ENCODE measurements at places on chromosomes 7 and 10. TPM values are rescaled to one million over a fixed set of nuclear protein-coding genes. Genes with fewer than 3 reads are reported as not detected.

The GPR26 gene
- not detected for total RNA-seq

The TRIM50 gene
- total RNA-seq = not detected

The ACHE gene
- 0.13 TPM for total RNA-seq

The RBP4 gene
- total RNA-seq = 4.5 TPM

- no peak for DNase-seq
Observed at GRCh38 chr7:147571436-147572185, 1019.0 kb upstream of the C7orf33 start.

DNA sequence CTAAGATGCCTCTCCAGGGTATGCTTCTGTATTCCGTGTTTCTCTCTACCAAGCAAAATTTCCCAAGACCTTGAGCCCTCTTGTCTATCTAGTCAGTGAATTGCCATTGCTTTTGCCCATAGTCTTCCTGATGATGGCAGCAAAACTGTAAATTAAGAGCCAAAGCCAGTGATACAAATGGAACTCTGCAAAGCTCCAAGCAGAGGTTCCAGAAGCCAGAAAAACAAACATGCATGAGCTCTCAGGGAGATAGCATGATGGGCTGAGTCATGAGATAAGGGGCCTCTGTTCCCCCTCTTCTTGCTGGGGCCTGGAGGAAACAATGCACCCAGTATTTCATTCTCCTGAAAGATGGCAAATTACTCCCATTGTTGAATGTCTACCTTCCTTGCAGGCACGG, 24.7 kb downstream of the LSMEM1 start:
- DNase-seq = peak; percentile 39

GRCh38 chr7:7614018-7614741, 26.4 kb upstream of the UMAD1 start:
- no peak for DNase-seq

DNA sequence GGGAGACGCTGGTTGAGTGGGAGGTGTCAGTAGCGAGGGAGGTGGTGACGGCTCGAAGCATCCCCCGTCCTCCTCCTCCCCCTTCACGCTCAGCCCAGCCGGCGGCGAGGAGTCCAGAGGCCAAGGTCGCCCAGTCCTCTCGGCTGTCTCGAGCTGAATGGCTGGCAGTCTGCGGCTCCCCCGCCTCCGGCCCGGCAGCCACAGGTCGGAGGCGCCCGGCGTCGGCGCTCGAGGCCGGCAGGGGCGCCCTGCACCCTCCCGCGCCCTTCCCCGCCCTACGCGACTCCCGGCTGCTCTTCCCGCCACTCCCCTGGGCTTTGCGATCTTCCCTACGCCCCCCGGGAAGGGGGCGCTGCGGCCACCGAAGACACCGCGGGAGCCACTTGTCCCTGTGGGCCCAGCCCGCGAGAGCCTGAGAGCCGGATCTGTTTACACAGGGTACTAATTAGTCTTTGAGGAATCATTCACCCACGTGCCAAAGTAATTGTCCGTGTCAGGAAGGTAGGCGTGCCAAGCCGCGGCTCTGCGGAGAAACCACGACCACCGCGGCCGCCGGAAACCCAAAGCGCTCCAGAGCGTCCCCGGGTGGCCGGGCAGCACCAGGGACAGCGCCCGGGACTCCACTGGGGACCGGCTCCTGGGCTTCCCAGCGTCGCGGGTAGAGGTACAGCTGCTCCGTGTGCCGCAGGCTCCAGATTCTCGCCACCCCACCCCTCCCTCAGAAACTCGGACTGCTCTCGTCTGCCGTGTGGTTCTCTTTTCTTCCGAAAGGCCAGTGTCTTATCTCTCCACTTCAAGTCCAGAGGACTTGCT, at the start of gene NXPH1:
Gene NXPH1, plus strand, starts transcription at position 133 of the 813 bp plus-strand sequence.
- DNase-seq = no peak

DNA sequence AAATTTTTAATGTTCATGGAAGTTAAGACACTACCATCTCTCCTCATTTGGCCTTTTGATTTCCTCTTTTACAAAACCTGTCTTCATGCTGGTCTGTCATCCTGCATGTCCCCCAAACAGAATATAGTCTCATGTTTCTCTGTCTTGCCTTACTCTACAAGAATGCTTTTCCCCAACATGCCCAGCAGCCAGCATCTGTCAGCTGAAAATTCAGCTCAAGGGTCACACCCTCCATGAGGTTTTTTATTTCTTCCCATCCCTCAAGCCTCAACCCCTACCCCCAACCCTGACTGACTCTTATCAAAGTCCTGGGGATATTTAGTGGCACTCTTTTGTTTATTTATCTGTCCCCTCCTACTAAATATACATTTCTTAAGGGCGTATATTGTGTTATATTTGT, 202.0 kb downstream of the ANK3 start:
- no peak for DNase-seq

The RASSF4 gene
- 1.2 TPM for total RNA-seq

The VCL gene
- total RNA-seq = 41.9 TPM

GRCh38 chr10:131167036-131167860, 144.3 kb downstream of the TCERG1L start:
- DNase-seq = no peak

The ABCB8 gene
- 81.6 TPM for total RNA-seq

The SEMA3C gene
- total RNA-seq = 79.6 TPM

- no peak for DNase-seq
Observed at GRCh38 chr7:143315776-143316175, at the start of gene CLCN1. CLCN1 (plus strand) TSS chr7:143316111; CDS start chr7:143316213, 102 bp downstream.

The VIPR2 gene
- not detected for total RNA-seq

The HSPA12A gene
- 0.92 TPM for total RNA-seq

- DNase-seq = peak; percentile 72
Observed at GRCh38 chr7:92988051-92988450, 129.7 kb downstream of the SAMD9 start.
